PC-9 (cell line): ENCODE measurements at places on chromosomes 12 and 14. TPM values are rescaled to one million over a fixed set of nuclear protein-coding genes. Genes with fewer than 3 reads are reported as not detected.

DNA sequence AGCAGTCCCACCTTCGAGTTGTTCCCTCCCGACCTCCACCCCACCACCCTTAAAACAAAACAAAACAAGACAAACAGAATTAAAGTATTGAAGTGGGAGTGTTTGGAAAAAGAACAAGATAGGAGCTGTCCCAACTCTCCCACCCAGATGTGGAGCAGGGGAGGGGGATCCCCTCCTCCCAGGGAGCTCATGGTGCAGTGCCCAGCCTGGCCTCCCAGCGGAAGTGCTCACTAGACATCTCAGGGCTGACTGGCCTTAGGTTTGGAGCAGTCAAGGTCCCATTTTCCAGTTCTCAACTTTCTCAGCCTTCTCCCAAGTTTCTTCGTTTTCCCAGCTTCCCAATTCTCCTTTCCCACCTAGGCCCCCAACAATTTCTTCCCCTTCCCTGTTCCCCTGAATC, 2.9 kb downstream of the SP7 start:
- DNase-seq, result no peak
- no peak overlapping the region for H3K4me3 ChIP-seq
- no peaks in the 10 kb centered on the region for H3K4me1 ChIP-seq
- H3K36me3 ChIP-seq, result no peaks in the 10 kb centered on the region
- no peak overlapping the region for H3K27ac ChIP-seq

DNA sequence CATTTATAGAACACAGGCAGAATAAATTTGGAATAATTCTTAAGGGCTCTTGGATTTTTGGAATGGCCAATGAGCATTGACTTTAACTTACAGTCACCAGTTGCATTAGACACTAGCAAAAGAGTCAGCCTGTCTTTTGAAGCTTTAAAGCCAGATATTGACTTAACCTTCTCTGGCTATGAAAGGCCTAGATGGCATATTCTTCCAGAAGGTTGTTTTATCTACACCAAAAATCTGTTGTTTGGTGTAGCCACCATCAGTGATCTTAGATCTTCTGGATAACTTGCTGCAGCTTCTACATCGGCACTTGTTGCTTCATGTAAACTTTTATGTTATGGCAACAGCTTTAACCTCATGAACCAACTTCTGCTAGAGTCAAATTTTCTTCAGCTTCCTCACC, 10.4 kb downstream of the PCNX1 start:
- no peaks in the 10 kb centered on the region for H3K4me1 ChIP-seq
- no peak overlapping the region for H3K4me3 ChIP-seq
- no peaks in the 10 kb centered on the region for H3K27me3 ChIP-seq
- no peak overlapping the region for H3K27ac ChIP-seq

- no peaks in the 10 kb centered on the region for H3K4me1 ChIP-seq
- no peak for DNase-seq
- H3K36me3 ChIP-seq, result no peaks in the 10 kb centered on the region
- H3K4me3 ChIP-seq, result no peak overlapping the region
- no peaks in the 10 kb centered on the region for H3K27me3 ChIP-seq
Measured at GRCh38 chr12:128793701-128794100, 30.1 kb downstream of the SLC15A4 start.

DNA sequence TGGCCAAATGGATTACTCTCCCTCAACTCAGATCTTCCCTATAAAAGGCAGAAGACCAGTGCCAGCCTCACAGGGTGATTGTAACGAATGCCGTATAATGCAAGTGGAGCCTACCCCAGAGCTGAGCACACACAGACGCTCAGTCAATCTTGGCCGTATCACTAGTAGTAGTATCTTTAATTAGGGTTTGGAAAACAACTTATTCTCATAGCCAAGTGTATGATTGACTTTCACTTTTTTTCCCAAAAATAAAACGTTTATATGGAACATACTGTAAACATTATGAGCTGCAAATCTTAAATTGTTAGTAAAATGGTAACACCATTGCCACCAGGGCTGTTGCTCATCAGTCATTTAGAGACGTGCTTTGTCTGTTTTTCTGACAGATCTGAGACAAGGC, 30.4 kb downstream of the PLEKHG7 start:
- DNase-seq, result no peak
- H3K4me3 ChIP-seq, result no peak overlapping the region
- no peaks in the 10 kb centered on the region for H3K27me3 ChIP-seq
- H3K27ac ChIP-seq, result no peak overlapping the region
- no peaks in the 10 kb centered on the region for H3K36me3 ChIP-seq

DNA sequence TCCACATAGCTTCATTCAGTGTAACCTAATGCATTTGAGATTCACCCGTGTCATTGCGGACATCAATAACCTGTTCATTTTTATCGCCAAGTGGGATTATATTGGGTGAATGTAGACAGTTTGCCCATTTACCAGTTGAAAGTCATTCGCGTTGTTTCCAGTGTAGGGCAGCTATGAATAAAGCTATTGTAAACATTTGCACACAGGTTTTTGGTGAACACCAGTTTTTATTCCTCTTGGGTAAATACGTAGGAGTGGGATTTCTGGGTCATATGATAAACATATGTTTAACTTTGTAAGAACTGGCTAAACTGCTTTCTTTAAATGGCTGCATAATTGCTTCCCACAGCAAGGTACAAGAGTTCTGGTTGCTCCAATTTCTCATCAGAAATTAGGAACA, 33.6 kb downstream of the C14orf132 start:
- H3K27me3 ChIP-seq, result no peaks in the 10 kb centered on the region
- DNase-seq, result no peak
- H3K4me1 ChIP-seq, result no peaks in the 10 kb centered on the region
- no peak overlapping the region for H3K27ac ChIP-seq
- no peak overlapping the region for H3K4me3 ChIP-seq

OR4K17 gene
- not detected in 2 replicates for total RNA-seq

CAPZA3 gene
- not detected in 2 replicates for total RNA-seq

KRT85 gene
- not detected in 2 replicates for total RNA-seq
